ENCODE measurements at places on chromosomes 3 and 15.

DNA sequence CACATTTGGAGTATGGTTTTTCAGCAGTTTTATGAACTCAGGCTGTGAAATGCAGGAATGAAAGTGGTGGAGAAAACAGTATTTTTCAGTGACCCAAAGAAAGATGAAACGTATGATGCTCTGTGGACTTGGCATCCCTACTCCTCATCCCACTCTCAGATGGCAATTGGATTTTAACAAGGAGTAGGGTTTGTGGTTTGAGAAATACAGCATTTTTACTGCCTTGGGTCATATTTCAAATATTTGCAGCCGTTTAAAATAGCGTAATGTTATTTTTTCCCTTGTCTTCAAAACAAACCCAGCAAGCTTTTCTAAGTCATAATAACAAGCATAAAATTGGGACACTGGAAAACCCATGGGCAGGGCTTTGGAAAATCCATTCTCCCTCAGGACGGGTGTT lies 117.2 kb upstream of the LRIG1 start:
- DNase-seq: no peak

GRCh38 chr3:114669614-114670013 lies 375.8 kb downstream of the TIGIT start:
- no peak for DNase-seq

- DNase-seq: no peak
Measured at GRCh38 chr3:108528459-108529252, 18.3 kb upstream of the MYH15 start.

DNA sequence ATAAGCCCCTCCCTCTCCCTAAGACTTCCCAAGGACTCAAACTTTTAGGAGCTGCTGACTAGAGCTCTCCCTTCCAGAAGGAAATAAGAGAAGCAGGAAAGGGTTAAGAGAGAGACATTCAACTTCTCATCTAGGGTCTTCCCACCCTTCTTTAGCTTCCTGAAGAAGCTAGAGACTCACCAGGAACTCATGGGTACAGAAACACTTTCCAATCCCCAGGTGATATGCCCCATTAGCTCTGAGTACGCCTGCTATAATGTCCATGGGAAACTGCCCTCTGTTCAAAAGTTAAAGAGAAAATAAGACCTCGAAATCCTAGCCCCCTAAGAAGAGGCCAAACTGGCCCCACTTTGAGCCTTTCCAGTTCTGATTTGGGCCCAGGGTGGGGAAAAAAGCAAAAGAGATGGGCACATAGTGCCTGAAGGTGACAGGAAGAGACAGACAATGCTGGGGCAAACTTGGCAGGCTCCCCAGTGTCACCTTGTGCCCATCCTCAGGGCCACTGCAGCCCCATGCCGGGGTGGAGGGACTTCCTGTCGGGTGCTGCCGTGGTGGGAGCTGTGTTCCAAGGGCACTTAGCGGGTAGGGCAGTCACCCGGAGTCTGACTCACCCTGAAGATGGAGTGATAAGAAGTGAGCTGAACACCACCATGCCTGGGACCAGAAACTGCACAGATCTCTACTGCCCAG lies 29.5 kb downstream of the CCDC12 start:
- DNase-seq: peak; percentile 50

DNA sequence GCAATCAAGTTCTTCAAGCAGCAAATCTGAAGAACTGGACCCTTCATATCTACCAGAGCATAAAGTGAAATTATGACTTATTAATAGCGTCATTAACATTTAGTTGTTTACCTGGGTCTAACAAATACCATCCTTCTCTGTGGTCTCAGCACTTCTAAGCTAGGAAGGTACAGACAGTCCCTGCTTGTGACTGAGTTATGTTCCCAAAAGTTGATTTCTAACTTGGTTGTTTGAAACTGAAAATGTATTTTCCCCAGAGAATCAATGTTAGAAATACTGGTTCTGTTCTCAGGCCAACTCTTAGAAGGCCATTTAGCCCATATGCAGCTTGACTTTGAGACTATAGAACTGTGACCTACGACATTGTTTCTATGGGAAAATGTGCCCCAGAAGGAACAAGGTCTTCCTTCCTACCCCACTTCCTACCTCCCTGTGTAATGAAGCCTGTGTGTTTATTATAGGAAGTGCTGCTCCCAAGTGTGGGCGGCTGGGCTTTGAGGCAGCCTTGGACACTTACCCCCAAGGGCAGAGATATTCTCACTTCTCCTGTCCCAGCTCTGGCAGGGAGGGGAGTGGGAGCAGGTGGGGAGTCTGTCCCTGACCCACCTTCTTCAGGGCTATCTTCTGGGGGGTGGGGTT lies 12.2 kb upstream of the MAPK6 start:
- no peak for DNase-seq

DNA sequence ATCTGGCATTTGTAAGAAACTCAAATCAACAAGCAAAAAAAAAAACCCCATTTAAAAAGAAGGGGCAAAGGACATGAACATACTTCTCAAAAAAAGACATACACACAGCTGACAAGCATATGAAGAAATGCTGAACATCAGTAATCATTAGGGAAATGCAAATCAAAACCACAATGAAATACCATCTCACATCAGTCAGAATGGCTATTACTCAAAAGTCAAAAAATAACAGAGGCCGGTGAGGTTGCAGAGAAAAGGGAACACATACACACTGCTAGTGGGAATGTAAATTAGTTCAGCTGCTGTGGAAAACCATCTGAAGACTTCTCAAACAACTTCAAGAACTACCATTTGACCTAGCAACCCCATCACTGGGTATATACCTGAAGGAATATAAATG lies 199.4 kb upstream of the THBS1 start:
- DNase-seq: no peak

DNA sequence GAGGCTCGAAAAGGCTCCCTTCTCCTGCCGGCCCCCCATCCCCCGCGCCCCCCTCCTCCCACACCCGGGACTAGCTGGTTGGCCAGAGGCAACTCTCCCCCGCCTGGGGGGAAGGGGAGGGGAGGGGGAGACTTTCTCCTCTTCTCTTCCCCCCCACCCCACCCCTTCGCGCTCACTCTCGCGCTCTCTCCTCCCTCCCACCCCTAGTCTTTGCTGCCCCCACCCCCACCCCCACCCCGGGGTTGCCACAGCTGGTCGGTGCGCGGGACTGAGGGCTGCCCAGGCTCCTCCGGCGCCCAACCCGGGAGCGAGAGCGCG lies 710 bp downstream of the MECOM start:
- no peak for DNase-seq

DNA sequence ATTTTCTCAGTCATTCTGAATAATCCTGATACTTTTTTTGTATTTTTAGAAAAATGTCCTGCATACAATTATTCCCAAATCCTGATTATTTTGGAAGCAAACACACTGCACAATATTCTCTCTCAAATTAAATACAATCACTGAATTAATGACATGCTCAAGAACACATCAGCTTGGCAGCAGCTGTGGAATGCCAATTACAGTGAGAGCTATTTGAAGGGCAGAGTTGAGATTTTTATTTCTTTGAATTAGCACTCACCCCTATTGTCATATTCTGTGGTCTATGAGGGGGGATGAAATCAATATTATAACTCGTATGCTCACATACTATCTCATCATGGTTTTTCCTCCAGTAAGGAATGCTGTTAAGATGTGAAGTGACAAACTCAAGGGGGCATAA lies 312.2 kb downstream of the CNTN3 start:
- no peak for DNase-seq

- DNase-seq: no peak
Measured at GRCh38 chr15:56868170-56868569, 50.3 kb upstream of the TCF12 start.

GRCh38 chr15:67678993-67679392 lies 136.5 kb downstream of the MAP2K5 start:
- no peak for DNase-seq

GRCh38 chr15:43105077-43105736 lies 631 bp downstream of the UBR1 start:
- DNase-seq: no peak

DNA sequence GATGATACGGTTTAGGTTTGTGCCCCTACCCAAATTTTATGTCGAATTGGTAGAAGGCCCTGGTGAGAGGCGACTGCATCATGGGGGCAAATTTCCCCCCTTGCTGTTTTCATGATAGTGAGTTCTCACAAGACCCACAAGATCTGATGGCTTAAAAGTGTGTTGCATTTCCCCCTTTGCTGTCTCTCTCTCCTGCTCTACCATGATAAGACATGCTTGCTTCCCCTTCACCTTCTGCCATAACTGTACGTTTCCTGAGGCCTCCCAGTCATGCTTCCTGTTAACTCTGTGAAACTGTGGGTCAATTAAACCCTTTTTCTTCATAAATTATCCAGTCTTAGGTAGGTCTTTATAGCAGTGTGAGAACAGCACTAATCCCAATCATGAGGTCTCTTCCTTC lies 381.2 kb downstream of the RSL24D1 start:
- no peak for DNase-seq

DNA sequence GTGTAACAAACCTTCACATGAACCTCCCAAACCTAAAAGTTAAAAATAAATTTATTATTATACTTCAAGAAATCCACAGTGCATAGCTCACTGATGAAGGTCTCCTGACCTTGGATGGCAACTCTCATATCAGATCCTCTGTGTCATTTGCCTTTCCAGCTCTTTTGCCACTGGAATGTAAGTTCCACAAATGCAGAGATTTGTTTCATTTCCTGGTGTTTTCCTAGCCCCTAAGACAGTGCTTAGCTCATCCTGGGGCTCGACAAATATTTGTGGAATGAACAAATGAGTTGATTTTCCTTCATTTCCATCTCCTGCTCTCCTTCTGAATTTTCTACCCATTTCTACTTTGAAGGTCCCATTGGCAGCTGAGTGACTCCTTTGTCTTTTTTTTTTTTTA lies 56.0 kb downstream of the FRMD4B start:
- DNase-seq: no peak

GRCh38 chr3:100941451-100941850 lies 51.8 kb downstream of the ABI3BP start:
- DNase-seq: no peak

DNA sequence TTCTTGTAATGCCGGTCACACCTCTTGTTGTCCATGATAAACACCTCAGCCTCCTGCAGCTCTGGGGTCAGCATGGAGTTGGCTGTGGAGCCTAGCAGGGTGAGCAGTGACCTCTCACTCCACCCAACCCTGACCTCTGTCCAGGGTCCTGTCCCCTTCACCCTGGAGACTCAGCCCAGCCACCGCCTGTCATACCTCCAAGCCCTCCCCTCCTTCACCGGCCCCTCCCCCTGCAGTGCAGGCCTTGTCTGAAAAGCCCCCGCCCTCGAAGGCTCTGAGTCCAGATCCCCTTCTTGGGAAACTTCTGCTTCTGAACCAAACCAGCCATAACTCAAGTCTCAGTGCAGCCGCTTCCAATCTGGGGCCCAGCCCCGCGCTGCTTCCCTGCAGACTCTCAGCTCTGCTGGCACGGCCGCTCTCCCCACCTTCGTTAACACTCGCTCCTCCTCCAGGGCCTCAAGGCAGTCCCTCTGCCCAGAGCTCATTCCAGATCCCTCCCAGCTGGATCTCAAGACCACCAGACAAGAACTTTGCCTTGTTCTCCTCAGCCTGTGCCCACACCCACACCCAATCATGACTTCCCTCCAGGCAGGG lies 25.4 kb upstream of the PRSS50 start:
- DNase-seq: no peak
